Testis (tissue), 5 donors: ENCODE measurements at places on chromosomes 1 and 21.

GRCh38 chr1:32241001-32241763 lies 5.8 kb upstream of the FAM167B start:
- peak; percentile 67 for DNase-seq

- no peak for DNase-seq
Measured at GRCh38 chr21:45050797-45051489, 23.4 kb upstream of the ADARB1 start.

DNA sequence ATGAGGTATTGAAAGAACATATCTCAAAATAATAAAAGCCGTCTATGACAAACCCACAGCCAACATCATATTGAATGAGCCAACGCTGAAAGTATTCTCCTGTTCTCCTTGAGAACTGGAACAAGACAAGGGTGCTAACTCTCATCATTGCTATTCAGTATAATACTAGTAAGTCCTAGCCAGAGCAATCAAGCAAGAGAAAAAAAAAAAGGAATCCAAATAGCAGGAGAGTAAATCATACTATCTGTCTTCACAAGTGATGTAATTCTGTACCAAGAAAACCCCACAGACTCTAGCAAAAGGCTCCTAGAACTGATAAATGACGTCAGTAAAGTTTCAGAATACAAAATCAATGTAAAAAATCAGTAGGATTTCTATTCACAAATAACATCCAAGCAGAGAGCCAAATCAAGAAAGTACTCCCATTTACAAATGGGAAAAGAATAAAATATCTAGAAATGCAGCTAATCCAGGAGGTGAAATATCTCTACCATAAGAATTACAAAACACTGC lies 1632.8 kb downstream of the NCAM2 start:
- no peak for DNase-seq

GRCh38 chr1:119594376-119594775 lies 53.7 kb downstream of the ZNF697 start:
- DNase-seq, result no peak

GRCh38 chr1:8025061-8025670 lies 943 bp downstream of the ERRFI1 start:
- DNase-seq, result no peak

DNA sequence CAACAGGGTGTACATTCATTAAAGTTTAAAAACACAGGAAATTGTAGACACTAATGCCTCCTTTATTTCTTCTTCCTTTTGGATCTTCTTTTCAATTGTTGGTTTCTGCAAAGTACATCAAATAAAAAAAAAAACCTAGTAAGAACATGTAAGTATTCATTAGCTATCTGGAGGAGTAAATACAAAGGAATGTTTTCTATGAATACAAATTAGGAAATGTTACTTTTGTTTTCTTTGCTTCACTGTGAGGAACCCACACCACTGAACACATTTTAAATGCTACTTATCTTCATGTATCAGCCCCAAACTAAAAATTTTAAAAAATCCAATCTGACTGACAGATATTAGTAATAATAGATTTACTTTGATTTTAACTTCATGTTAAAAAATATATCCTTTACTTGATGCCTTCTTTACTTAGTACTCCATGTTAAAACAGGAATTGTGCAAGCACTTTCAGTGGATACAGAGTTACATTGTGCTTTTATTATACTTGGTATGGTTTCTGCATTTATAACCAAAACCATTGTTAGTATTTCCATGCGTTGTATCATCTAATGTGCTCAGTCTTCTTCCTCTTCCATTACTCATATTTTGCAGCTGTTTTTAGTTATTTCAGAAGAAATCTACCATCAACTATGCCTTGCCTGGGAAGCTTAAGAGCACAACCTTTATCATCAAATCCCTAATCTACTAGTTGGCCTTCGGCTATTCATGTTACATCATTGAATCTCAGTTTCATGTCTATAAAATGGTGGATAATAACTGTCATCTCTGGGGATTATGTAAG lies 236.9 kb upstream of the DPYD start:
- DNase-seq, result no peak

- peak; percentile 88 for DNase-seq
Measured at GRCh38 chr1:52927212-52928014, at the start of gene SCP2. Gene SCP2 (plus strand): TSS chr1:52927276. CDS start chr1:52927397, 121 bp downstream.

DNA sequence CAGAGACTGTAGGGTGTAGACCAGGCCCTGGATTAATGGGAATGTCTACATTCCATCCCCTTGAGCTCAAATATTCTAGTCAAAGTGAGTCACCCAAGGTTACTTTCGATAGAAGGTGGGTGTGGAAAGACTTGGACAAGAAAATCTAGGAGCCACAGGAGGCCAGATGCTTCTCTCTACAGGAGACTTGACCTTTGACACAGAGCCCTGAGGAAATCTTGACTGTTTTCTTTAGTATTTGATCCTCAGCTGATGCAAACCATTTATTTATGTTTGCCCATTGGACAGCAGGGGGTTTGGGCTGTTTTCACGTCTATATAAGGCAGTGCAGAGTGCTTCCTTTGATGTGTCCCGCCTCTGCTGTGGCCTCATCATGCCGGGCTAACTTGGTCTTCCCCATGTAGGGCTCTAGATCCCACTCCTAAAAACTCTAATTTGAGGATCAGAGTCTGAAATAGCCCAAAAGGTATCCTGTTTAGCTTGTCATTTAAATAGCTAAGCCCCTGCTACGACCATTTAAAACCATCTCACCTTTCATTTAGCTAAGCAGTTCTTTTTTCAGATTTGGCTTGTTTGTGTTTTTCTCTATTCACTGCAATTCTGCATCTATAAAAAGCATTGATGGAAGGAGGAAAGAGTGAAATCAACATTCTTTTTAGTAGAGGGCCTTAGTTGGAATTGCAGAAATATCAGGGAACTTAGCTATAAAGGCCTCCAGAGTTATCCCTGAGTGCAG lies 15.5 kb upstream of the MAP3K7CL start:
- DNase-seq, result no peak

GRCh38 chr1:205241366-205242030 lies 13.8 kb downstream of the TMCC2 start:
- DNase-seq, result no peak

DNA sequence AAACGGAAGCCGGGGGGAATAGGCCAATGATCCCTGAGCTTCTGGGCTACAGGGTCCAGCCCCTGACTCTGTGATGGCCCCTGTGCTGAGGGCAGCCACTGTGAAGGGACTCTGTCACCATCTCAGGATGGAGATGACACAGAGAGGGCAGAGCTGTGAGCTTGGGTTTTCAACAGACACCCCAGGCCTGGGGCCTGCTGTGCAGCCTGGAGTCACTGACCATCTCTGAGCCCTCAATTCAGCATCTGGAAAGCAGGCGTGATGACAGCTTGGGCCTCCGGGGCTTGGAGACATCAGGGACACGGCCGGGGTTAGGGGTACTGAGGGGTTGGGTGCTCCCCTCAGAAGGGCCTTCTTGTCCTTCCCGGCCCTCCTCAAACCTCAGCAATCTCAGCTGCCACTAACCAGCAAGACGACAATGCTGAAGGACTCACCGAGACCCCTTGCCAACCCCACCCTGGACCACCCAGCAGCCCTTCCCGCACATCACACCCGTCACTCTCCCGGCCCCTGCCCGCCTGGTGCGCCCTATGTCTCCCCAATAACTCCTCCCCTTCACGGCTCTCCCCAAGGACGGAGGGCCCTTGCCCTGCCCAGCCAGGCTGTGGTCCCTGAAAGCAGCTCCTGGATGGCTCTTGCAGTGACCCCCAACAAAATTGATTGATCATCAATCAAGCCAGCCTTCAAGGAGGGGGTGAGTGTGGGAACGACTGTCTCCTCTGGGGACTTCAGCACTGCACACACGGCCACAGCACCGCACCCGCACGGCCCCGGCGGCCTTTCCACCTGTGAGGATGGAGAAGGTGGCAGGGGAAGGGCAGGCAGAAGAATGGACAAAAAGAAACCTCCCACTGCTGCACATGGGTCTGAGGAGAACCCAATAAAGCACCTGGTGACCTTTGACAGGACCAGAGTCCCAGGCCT lies 4.3 kb downstream of the MEGF6 start:
- DNase-seq, result no peak

GRCh38 chr1:94156096-94156625 lies 35.2 kb upstream of the ABCA4 start:
- no peak for DNase-seq

DNA sequence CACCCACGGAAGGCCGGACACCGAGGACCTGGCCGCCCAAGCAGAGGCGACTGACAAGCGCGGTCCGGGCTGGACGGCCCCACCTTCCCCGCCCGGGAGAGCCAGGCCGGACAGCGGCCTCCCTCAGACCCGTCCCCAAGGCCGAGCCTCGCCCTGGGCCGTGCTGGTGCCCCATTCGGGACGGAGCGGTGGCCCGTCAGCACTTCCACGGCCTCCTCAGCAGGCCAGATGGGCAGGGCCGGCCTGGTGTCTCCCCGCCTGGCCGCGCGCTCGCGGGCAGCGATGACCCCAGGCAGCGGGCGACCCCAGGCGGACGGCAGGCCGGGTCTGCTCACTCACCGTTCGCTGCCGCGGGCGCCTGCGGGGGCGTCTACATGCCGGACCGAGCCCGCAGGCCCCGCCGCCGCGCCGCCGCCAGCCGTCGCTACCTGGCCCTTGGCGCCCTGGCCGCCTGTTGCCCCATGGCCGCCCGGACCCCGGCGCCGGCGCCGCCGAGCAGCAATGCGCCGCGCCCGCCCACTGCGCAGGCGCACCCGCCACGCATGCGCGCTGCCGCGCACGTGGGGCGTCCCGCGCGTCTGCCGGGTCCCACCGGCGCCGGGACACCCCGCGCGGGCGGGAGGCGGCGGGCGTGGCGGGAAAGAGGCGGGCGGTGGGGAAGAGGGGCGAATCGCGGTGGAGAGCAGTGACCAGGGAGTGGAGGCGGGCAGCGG lies at the start of gene NADK:
TSS of gene NADK (minus strand) at position 521 of the 713 bp plus-strand sequence. CDS start 13,064 bp downstream, outside the sequence.
- DNase-seq, result peak; percentile 64

- no peak for DNase-seq
Measured at GRCh38 chr1:89962024-89962741, 32.7 kb upstream of the ZNF326 start.

GRCh38 chr21:44433791-44434567 lies 21.3 kb upstream of the LRRC3 start:
- DNase-seq, result no peak

GRCh38 chr1:235009074-235009473 lies 119.6 kb downstream of the TOMM20 start:
- no peak for DNase-seq

- DNase-seq, result no peak
Measured at GRCh38 chr21:38912789-38913119, 107.0 kb downstream of the ETS2 start.
